ENCODE measurements at places on chromosomes 3 and 15.

- DNase-seq: no peak
Observed at GRCh38 chr15:67188551-67189218, 65.8 kb downstream of the AAGAB start.

DNA sequence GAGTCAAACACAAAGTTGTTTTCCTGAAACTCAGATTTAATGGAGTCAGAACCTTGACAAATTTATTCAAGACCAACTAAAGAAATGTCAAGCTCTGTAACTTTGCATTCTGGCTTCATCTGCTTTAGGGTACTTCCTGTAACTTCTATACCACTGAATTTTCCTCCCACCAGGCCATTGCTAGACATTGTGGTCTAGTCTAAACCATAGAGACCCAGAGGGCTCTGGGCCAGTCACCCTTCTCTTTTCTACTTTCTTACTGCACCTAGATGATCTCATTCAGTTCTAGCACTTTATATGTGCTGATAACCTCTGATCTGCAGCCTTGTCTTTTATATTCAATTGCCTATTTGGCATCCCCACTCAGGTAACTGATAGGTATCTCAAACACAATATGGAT, 2.8 kb upstream of the OR5K1 start:
- DNase-seq: no peak

DNA sequence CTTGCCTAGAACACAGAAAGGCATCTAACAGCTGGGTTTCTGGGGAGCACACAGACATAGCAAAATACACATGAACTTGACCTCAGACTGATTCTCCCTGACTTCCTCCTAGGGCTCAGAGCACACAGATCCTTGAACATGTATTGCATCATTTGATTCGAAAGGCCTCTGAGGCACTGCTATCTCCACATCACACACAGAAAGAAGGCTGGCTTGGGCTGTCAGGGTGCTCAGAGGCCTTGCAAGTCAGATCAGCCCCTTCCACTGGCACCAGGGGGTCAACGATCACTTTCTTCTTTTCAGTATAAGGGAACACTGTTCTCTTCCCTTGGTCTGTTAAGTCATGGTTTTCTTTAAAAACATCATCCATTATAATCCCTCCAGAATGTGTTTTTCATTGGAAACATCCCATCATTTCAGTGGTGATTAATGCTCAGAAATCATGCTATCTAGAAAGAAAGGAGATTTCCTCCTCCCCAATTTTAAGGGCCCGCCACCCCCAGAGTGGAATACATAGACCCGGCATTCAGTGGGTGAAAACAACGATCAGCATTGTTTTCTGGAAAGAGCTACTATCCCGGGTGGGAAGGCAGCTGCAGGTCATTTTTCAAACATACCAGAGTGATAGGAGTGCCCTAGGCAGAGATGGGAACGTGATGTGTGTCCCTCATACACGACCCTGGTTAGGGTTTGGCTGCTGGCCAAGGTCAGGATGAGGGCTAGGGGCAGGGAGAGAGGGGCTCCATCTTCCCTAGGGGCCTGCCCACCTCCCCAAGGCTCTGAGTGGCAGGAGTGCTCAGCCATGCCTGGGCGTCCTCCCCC, 253.3 kb upstream of the LYSMD4 start:
- peak; percentile 73 for DNase-seq

- DNase-seq: no peak
Observed at GRCh38 chr3:17755836-17756235, 13.4 kb upstream of the TBC1D5 start.

DNA sequence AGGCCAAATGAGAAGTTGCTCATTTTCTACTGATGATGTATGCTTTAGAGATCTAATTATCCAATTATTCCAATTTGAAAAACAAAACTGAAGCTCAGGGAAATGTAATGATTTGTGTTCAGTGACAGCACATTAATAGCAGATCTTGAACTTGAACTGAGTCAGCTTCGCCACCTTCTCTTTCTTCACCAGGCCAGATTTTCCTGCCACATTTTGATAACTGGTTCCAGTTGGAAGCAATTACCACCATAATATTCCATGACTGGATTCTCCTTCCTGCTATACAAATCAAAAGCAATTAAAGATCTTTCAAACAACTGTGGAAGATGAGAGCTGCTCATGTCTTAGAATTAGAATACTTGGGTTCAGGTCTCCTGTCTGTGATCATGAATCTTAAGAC, 334.1 kb downstream of the RBMS3 start:
- no peak for DNase-seq

DNA sequence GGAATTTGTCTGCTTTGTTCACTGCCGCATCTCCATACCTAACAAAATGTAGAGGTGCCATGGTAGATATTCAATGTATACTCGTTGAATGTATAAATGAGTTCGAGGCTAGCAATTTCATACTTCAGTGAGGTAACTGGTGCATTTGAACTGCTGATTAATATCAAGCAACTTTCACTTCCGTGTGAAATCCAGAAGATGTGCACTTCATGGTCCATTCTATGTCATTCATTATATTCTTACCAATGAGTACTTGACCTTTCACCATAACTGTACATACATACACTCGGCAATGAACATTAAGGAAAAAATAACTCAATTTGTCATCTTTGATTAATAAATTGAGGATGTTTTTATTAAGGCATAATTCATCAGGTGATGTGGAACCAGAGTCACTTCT, 598.5 kb downstream of the ZNF385D start:
- no peak for DNase-seq

- no peak for DNase-seq
Observed at GRCh38 chr3:13834258-13835035, 45.4 kb downstream of the WNT7A start.

GRCh38 chr3:156180077-156180476, 59.7 kb downstream of the KCNAB1 start:
- no peak for DNase-seq

DNA sequence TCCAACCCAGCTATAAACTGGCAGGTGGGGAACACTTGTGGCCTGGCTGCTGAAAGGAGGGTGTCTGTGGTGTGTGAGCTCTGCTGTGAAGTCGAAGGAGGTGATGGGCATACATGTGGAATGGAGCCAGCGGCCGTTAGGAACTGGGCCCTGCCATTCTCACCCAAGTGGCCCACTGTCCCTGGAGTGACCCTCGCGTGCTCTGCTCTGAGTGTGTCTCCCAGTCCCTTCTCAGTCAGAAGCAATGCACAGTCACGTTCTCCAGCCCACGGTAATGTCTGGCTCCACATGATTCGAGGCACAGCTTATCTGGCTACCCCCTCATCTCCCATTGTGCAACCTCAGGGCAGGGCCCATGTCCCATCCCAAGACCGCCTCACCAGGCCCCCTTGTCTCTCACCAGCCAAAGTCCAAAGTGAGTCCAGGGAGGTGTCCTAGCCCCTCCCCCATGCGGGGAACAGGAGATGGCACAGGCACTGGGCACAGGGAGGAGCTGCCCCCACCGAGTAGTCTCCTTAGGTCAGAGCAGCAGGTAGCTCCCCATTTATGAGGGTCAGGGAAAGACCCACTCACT, 62.9 kb downstream of the ZNF445 start:
- no peak for DNase-seq

DNA sequence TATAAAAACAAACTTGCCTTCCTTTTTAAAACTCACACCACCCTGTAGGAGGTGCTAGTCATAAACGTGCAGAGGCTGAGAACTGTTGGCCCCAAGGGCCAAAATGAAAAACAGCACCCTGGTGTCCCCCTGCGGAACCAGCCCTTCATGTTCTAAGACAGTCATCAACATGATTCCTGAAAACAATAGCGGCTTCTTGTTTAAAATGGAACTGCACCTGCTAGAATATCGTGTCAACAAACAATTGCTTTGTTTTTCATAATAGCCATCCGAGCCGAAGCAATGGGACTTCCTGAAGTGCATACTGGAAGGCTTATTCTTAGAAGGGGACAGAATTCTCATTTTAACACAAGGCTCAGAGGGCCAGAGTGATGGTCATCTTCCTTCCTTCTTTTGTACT, 43.7 kb downstream of the MECOM start:
- DNase-seq: no peak

GRCh38 chr15:69089258-69089657, 71.2 kb upstream of the GLCE start:
- DNase-seq: no peak

- no peak for DNase-seq
Observed at GRCh38 chr15:40190591-40190990, 29.7 kb downstream of the BUB1B start.

GRCh38 chr3:186746008-186746407, 28.8 kb downstream of the KNG1 start:
- peak; percentile 71 for DNase-seq

DNA sequence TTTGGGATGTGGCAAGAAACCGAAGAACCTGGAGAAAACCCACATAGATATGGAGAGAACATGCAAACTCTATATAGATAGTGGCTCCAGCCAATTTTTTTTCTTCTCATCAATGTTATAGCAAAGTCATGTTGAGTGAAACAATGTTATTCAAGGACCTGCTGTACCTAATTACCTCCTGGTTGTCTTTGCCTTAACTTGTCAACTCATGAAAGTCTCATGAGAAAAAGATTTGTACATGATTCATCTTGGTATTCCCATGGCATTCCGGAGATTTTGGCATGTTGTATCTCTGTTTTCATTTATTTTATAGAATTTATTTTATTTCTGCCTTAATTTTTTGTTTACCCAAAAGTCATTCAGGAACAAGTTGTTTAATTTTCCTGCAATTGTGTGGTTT, 303.8 kb upstream of the CDIN1 start:
- DNase-seq: no peak

DNA sequence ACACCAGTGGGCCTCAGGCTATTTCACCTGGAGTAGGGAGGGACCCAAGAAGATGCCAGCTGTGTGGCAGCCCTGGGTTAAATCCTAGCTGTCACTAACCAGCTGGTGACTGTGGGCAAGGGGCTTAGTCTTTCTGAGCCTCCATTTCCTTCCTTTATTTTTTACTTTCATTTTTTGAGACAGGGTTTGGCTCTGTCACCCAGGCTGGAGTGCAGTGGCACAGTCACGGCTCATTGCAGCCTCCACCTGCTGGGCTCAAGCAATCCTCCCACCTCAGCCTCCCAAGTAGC, 108.0 kb upstream of the SMAD3 start:
- DNase-seq: no peak

GRCh38 chr15:39287322-39288195, 293.3 kb upstream of the THBS1 start:
- peak; percentile 3 for DNase-seq

DNA sequence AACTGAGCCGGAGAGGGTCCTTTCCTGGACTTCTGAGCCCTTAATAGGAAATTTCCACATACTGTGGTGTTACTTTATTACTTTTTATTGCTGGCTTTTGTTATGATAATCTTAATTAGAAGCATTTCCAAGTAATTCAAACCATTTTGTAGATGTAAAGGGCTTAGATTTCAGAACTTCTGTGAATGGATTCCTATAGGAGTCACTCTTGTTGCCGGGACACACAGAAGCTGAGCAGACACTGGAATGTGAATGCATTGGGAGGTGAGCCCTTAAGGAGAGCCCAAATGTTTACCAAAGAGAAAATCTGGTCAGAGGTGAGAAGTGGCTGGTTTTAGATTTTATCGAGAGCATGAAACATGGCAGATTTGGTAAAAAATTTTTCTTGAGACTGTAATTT, 87.4 kb downstream of the FNDC3B start:
- DNase-seq: no peak

DNA sequence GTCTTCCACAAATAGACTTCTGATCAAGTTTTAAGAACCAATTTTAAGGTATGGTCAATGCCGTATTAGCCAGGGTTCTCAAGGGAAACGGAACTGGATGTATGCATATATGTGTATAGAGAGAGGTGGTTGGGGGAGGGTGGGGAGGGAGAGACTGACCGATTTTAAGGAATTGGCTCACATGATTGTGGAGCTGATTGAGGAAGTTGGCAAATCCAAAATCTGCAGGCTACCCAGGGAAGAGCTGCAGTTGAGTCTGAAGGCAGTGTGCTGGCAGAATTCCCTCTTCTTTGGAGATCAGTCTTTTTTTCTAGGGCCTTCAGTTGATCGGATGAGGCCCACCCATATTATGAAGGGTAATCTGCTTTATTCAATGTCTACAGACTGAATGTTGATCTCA, 40.8 kb upstream of the SPRED1 start:
- DNase-seq: no peak

DNA sequence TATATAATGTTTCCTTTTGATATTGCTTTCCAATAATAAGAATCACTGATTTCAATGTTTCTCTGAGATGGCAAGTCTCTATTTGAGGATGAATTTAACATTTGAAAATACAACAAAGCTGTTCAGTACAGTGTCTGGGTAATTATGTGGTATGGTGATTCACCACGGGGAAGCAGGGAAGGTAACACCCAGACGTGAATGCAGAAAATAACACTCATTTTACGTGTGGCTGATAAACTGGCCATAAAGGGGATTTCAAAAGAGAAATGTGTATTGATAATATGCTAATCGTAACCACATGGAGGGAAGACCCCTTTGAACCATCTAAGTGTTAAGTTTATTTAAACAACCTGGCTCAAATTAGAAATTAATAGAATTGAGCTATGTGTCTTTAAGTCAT, 344.6 kb downstream of the GRM7 start:
- no peak for DNase-seq

DNA sequence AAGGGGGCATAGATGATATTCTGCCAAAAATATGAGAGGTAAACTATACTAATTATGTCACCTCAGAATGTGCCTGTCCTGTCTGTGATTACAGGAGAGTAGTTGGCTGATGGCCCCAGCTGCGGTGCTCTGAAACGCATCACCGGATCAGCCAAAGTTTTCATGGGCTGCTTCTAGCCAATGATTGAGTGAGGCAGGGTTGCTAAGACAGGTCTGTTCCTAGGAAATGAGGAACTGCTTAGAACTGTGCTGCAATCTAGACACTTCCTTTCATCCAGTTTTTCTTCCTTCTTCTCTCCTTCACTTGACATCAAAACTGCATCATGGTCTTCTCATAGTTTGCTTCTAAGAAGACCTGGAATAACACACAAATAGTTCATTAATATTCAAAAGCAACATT, 124.0 kb downstream of the KCNH8 start:
- DNase-seq: no peak

- DNase-seq: no peak
Observed at GRCh38 chr3:56137415-56137814, 330.9 kb downstream of the ERC2 start.

DNA sequence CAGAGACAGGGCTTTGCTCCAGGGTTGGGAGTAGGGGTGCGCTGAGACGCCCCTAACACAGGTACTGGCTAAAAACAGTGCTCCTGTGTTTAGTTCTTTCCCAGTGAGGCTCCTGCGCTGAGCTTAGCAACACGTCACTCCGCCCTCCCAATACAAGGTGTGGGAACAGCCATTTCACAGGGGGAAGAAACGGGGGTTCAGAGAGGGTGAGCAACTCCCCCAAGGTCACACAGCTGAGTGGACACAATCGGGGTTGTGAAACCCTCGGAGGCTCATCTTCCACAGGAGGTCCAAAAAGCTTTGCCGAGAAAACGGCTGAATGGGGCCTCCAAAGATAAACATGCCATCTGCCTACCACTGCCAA, 628 bp downstream of the PRRT3 start:
- no peak for DNase-seq
